ENCODE measurements at places on chromosomes 1 and 21. TPM values are rescaled to one million over a fixed set of nuclear protein-coding genes. Genes with fewer than 3 reads are reported as not detected.

DNA sequence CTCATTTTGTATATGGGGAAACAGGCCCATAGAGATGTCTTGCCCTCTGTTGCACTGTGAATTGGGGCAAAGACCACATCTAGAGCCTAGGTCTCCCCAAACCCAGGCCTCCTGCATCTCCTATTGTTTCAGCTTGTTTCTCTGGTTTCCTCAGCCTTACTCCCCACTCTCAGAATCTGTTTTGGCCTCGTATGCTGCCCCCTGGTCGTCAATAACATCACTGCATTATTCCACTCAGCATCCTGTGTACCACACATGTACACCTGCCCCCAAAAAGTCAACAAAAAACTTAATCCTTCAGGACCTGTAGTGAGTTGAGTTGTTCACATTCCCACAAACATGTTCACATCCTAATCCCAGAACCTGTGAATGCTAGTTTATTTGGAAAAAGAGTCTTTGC lies 184.8 kb downstream of the BRINP2 start:
- no peak for DNase-seq
- no peak overlapping the region for H3K4me3 ChIP-seq
- no peak overlapping the region for H3K27ac ChIP-seq
- no peaks in the 10 kb centered on the region for H3K36me3 ChIP-seq
- no peaks in the 10 kb centered on the region for H3K27me3 ChIP-seq
- no peaks in the 10 kb centered on the region for H3K4me1 ChIP-seq

DNA sequence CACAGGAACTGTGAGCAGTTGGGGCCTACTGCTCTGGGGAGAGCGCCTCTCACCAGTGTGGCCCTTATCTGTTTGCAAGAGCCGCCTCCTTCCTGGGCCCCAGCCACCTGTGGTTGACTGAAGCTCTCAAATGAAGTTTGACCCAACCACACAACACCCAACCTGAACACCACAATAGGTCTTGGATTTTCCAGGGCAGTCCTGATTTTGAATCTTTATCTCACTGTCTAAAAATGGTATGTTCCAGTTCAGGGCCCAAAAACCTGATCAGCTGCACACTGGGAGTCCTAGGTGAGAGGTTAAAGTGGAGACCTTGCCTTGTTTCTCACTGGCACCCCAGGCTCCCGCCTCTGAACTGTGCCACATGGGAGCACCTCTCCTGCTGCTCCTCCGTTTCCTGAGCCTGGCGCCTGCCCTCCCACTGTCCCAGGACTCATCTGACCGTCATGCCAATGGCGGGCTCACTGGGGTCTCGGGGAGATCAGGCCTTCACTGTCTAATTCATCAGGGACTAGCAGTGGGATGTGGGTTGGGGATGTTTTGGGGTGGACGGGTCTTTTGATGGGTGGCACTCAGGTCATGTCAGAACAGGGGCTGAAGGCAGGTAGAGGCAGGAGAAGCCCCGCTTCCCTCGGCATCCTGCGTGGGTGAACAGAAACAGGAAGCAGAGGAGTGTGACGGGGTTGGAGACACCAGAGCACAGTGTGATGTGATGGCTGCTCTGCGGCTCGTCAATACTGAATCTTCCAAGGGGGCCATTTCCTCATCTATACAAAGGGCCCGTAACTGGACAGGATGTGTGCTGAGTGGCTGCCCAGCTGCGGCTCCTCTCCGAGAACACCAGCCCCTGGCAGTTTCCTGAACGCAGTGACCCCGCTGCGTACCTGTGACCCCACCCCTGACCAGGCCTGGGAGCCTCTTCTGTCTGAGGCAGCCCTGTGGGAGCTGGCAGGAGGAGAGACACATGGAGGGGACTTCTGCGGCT lies 59.6 kb upstream of the ITPKB start:
- peaks cover 38% of the 10 kb centered on the region for H3K4me1 ChIP-seq
- peak; percentile 64 for DNase-seq
- peak overlapping the region; percentile 80 for H3K27ac ChIP-seq
- H3K27me3 ChIP-seq, result no peaks in the 10 kb centered on the region
- H3K4me3 ChIP-seq, result peak overlapping the region; percentile 5

GRCh38 chr1:234562334-234562733 lies 47.6 kb downstream of the IRF2BP2 start:
- no peaks in the 10 kb centered on the region for H3K36me3 ChIP-seq
- H3K4me1 ChIP-seq, result no peaks in the 10 kb centered on the region
- H3K4me3 ChIP-seq, result no peak overlapping the region
- H3K27me3 ChIP-seq, result no peaks in the 10 kb centered on the region
- no peak for DNase-seq

- no peak overlapping the region for H3K4me3 ChIP-seq
- no peaks in the 10 kb centered on the region for H3K27me3 ChIP-seq
- peaks cover 14% of the 10 kb centered on the region for H3K4me1 ChIP-seq
- H3K36me3 ChIP-seq, result no peaks in the 10 kb centered on the region
- DNase-seq, result no peak
Observed at GRCh38 chr1:155892796-155893195, 18.4 kb downstream of the RIT1 start.

DNA sequence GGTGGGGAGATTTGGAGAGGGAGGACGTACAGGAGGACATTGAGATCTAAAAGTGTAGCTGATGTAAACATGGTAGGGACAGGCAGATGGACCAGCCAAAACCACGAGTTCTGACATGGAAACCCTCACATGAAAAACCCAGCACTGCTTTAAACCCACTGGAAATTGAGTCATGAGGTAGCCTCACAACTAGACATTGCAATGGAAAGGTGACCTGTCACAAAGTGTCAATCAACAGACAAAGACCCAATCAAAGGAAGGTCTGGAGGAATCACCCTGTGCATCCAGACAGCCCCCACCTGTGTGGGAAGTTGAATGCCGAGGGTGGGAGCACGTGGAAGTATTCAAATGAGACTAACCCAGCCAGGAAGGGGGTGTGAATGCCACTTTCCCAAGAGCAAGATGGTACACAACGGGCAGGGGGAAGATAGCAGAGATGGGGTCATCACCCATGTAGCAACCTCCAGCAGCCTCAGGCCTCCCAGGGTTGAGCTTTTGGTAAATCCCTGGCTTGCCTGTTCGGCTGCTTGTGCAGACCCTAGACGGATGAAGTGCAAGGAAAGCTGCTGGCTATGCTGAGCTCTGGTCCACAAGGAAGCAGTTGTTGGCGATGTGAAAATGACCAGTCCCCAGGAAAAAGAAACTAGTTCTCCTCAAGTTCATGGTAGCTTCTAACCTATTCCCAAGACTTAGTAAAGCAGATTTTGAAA lies 5.6 kb downstream of the FCMR start:
- no peaks in the 10 kb centered on the region for H3K27me3 ChIP-seq
- DNase-seq, result no peak
- H3K36me3 ChIP-seq, result peaks cover 51% of the 10 kb centered on the region
- H3K4me1 ChIP-seq, result peaks cover 84% of the 10 kb centered on the region

GRCh38 chr1:239426821-239427475 lies 40.6 kb downstream of the CHRM3 start:
- no peaks in the 10 kb centered on the region for H3K27me3 ChIP-seq
- no peak for DNase-seq
- no peaks in the 10 kb centered on the region for H3K4me1 ChIP-seq
- no peaks in the 10 kb centered on the region for H3K36me3 ChIP-seq
- no peak overlapping the region for H3K4me3 ChIP-seq

DNA sequence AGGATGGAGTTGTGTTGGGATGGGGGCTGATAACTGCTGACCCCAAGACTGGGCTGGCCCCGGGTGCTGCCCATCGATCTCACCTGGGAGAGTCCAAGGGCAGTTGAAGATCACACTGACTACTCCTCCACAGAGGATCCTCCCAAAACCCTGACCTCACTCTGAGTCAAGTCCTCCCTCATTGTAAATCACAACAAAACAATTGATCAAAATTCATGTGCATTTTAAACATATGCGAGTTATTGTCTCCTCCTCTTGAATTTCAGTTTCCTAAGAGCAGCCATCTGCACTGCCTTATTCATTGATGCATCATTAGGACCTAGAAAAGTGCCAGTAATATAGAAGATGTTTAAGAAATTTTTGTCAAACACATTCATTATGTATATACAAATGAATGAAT lies 273.6 kb downstream of the C1orf94 start:
- no peak overlapping the region for H3K27ac ChIP-seq
- DNase-seq, result no peak
- H3K4me1 ChIP-seq, result no peaks in the 10 kb centered on the region
- no peak overlapping the region for H3K4me3 ChIP-seq
- no peaks in the 10 kb centered on the region for H3K36me3 ChIP-seq
- H3K27me3 ChIP-seq, result no peaks in the 10 kb centered on the region

DNA sequence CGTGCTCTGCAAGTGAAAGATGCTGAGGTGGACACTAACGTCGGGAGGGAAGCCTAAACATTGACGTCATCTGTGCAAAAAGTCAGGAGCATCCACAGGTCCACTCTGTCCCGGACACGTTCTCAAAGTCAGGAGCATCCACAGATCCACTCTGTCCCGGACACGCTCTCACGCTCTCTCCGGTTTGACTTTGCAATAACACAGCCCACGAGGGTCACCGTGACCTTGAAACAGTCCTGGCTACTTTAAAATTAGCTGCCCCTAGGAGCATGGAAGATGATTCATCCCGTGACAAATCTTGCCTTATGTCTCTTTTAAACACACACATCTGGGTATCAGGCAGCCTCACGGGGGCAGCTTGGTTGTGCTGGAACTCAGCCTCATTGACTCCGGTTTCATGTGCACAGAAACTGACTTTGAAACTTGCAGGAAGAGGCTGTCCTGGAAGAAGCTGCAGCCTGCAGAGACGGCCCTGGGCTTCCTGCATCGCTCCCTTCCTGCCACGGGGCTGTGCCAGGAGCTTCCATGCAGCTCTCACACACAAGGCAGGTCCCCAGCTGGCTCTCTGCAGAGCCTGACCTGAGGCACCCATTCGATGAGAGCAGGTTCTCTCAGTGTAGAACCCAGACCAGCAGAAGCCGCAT lies 18.1 kb upstream of the COL18A1 start:
- no peak overlapping the region for H3K4me3 ChIP-seq
- H3K36me3 ChIP-seq, result no peaks in the 10 kb centered on the region
- H3K27ac ChIP-seq, result no peak overlapping the region
- no peak for DNase-seq

DNA sequence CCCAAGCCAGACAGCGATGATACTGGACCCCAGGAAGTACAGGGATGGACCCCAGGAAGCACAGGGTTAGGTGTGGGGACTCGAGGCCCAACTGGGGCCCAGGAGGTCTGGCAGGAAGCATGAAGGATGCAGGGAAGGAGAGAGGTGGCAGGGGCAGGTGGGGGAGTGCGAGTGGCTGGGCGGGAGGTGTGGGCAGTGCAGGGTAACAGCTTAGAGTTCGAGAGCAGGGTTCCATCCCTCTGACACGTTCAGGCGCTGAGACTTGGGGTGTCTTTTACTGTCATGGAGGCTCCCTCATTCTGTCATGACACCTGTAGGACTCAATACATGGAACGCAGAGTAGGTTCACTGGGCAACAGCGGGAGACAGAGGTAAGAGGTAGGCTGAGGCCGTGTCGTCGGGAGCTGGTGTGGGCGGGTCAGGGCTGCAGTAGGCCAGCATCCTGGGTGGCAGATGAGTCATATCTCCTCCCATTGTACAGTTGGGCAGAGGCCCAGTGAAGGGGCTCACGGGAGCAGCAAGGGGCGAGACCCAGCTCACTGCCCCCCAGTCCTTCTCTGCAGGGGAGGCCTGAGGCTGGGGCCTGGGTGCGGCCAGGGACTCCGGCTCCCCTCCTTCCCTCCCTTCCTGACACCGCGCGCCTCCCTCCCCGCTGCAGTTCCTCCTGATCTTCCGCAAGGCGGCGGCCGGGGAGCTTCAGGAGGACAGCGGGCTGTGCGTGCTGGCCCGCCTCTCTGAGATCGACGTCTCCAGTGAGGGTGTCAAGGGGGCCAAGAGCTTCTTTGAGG lies 11.6 kb upstream of the CTRC start:
- DNase-seq, result no peak
- no peak overlapping the region for H3K4me3 ChIP-seq
- no peak overlapping the region for H3K27ac ChIP-seq

THEMIS2 gene
- 60.5 TPM for total RNA-seq

PCSK9 gene
- total RNA-seq, result not detected

TCHHL1 gene
- total RNA-seq, result not detected

LPAR3 gene
- 4.1 TPM for total RNA-seq

ANXA9 gene
- 0.17 TPM for total RNA-seq
